ENCODE measurements at places on chromosomes 2 and 18.

GRCh38 chr18:12934454-12935071 lies 13.2 kb upstream of the SEH1L start:
- DNase-seq: peak; percentile 47

DNA sequence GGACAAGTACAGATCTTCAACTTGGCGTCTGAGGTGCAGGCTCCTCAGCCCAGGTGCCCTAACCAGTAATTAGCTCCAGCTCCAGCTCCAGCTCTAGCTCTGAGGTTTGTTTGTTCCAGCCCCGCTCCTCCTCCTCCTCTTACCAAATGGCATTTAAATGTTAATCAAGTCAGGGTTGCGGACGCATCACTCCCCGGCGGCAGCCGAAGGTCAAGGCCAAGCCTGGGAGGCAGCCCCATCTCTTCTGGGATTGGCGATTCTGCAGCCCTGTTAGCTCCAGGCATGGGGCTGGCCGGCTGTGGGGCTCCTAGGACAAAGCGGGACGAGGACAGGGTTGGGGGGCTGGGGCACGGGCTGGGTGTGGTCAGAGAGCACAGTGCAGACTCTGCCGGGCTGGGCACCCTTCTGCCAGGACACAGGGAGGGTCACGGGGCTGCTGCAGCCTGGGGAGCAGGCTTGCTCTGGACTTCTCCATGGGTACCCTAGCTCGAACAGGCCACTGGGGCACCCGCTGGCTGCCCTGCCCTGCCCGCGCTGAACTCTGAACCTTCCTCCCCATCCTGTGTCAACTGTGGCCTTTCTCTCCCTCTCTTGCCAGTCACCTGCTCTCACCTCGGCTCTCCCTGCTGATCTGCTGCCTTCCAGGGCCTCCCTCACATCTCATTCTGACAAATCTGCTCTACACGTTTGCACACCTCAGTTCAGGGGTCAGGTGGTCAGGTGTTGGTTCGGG lies 203.3 kb downstream of the CELF4 start:
- no peak for DNase-seq

- DNase-seq: no peak
Measured at GRCh38 chr18:78543201-78543725, 436.4 kb upstream of the SALL3 start.

DNA sequence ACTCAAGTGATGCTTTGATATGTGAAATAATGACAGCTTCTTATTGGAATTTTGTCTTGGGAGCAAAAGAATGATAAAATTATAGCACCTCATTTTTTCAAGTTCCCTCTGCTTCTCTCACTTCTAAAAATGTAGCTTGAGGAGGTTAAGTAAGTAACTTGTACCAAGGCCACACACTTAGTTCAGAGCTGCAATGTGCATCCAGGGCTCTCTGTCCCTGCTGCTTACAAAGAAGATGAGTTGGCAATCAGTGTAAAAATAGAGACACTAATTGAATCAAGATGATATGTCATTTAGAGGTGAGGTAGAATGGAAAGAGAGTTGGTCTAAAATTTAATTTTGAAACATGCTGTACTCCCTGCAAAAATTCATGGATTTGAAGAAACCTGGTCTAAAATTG lies 312.0 kb upstream of the TNP1 start:
- no peak for DNase-seq

DNA sequence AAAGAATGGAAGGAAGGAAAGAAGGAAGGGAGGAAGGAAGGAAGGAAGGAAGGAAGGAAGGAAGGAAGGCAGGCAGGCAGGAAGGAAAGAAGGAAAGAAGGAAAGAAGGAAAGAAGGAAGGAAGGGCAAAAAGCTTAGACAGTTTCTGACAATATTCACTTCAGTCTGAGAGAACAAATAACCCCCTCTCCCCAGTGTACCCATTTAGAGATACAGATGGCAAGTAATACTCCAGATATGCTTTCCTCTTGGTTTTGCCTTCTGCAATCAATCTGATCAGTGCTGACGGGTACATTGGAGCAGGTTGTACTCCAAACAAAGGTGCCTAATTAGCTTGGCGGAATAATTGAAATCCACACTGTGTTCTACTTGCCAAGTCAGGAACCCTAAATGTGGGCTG lies 534.6 kb upstream of the TMEFF2 start:
- DNase-seq: no peak

DNA sequence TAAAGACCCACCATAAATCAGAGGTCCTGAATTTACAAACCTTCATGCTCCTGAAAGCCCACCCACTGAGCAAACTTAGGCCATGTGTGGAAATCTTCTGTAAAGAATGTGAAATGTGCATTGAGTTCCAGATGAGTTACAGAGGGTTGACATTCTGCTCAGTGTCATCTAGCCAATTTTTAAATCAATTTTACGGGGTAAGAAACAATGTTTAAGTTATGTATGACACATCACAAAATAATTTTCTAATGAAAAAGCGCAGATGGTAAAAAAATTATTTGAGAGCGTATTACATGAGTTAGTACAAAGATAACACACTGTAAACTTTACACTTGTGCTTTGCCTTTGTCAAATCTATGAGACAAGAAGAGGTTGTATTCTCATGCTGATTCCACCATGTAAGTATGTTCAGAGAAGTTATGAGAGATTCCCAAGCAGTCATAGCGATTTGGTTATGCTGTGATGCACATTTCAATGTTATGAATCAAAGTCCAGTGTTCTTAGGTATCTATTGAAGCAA lies 446.3 kb downstream of the ADCYAP1 start:
- no peak for DNase-seq

- DNase-seq: no peak
Measured at GRCh38 chr2:215422676-215423075, 13.2 kb downstream of the FN1 start.

- DNase-seq: no peak
Measured at GRCh38 chr18:6374935-6375529, 39.7 kb downstream of the L3MBTL4 start.

DNA sequence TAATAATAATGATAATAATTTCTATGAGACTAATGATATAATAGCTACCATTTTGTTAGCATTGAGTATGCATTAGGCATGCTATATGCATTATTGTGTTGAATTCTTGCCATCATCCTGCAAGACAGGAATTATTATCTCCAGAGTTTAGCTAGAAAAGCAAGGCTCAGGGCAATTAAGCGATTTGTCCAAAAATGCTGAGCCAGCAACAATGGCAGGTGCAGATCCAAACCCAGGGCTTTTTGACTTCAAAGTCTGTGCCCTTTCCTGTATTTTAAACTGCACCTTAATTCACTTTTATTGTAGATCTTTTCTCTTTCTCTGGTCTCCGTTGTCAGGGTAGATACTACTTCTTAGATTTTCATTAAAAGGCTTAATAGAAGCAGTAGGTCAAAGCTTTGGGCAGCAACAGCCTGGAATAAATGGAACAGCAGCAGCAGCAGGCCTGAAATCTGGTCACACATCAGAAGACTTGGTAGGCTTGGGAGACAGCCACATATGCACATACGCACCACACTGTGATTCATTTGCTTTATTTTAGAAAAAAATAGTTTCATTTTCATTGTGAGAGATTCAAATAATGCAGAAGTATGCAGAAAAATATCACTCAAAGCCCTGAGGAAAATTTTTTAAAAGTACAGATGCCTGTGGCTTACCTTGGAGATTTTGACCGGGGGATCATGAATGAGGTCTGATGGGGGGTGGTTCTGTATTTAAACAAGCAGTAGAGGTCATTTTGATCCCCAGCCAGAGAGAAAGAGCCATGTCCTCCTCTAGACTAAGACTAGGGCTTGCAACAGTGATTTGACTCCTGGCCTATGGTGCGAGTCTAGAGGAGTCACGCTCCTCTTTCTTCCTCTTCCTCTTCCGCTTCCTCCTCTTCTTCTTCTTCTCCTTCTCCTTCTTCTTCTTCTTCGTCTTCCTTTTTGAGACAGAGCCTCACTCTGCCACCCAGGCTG lies 455.7 kb downstream of the TSN start:
- no peak for DNase-seq

All from kidney epithelial cell (primary cell).